Activated T-helper 1 cell treated with anti-CD3 and anti-CD28 coated beads, Interleukin-12 subunit alpha, Interleukin-12 subunit beta, Interleukin-2, Interleukin-4 antibody, amounts not matched to agents 30 ng/mL and 10 ng/mL and 1 ng/mL, durations not matched to agents 14 hours and 24 hours and 36 hours (primary cell): ENCODE measurements at places on chromosomes 4 and X. TPM values are rescaled to one million over a fixed set of nuclear protein-coding genes. Genes with fewer than 3 reads are reported as not detected.

The SMIM10 gene
- total RNA-seq, result 0.86 and 1.1 TPM in 2 replicates

The MAGEB18 gene
- not detected in 2 replicates for total RNA-seq

The CLGN gene
- total RNA-seq, result not detected in 2 replicates

The RTL5 gene
- 0.26 and 0.29 TPM in 2 replicates for total RNA-seq

The ZNF711 gene
- total RNA-seq, result 0.20 and 0.23 TPM in 2 replicates

The HMX1 gene
- not detected in 2 replicates for total RNA-seq

The CABS1 gene
- total RNA-seq, result not detected in 2 replicates

The SERPINA7 gene
- not detected in 2 replicates for total RNA-seq

The KCTD8 gene
- not detected in 2 replicates for total RNA-seq

The CRMP1 gene
- total RNA-seq, result not detected in 2 replicates

The SPACA5 gene
- total RNA-seq, result not detected in 2 replicates

The SLC34A2 gene
- not detected in 2 replicates for total RNA-seq

The TMPRSS11D gene
- total RNA-seq, result not detected in 2 replicates

The GNRHR gene
- total RNA-seq, result not detected in 2 replicates

The ETDB gene
- not detected in 2 replicates for total RNA-seq

The RAB40AL gene
- 0.41 and 0.44 TPM in 2 replicates for total RNA-seq

The DRD5 gene
- total RNA-seq, result not detected in 2 replicates

The ARHGAP6 gene
- not detected in 2 replicates for total RNA-seq

The S100P gene
- total RNA-seq, result 1.7 and 1.9 TPM in 2 replicates

The SPANXD gene
- total RNA-seq, result not detected in 2 replicates

The DTHD1 gene
- total RNA-seq, result 0.86 and 1.0 TPM in 2 replicates

The ENPP6 gene
- 2.5 and 3.4 TPM in 2 replicates for total RNA-seq

The PAGE1 gene
- not detected in 2 replicates for total RNA-seq

The PAGE2B gene
- not detected in 2 replicates for total RNA-seq

The MAGEA2B gene
- not detected in 2 replicates for total RNA-seq

The HPRT1 gene
- total RNA-seq, result 106 and 113 TPM in 2 replicates

The CTAG1A gene
- not detected in 2 replicates for total RNA-seq

The IL2 gene
- 595 and 611 TPM in 2 replicates for total RNA-seq

The HDX gene
- total RNA-seq, result 1.9 and 2.7 TPM in 2 replicates

The KLF8 gene
- total RNA-seq, result 6.3 and 6.7 TPM in 2 replicates

The TMSB15C gene
- total RNA-seq, result 3.4 and 4.3 TPM in 2 replicates

The CYTL1 gene
- total RNA-seq, result not detected in 2 replicates

The BMP2K gene
- total RNA-seq, result 21.9 and 23.5 TPM in 2 replicates

The IQCM gene
- total RNA-seq, result not detected in 2 replicates

The TEX13B gene
- total RNA-seq, result not detected in 2 replicates

The CT45A5 gene
- total RNA-seq, result not detected in 2 replicates

The DCK gene
- 35.6 and 37.3 TPM in 2 replicates for total RNA-seq

The NMU gene
- total RNA-seq, result 0.27 TPM in 1 of 2 replicates, not detected in the other

The RAB40A gene
- total RNA-seq, result 0.08 and 0.15 TPM in 2 replicates

The BGN gene
- not detected in 2 replicates for total RNA-seq

The ADGRG4 gene
- total RNA-seq, result not detected in 2 replicates

The LRRC66 gene
- 0.08 TPM in 1 of 2 replicates, not detected in the other for total RNA-seq

The UVSSA gene
- total RNA-seq, result 25.8 and 27.5 TPM in 2 replicates

The NPY1R gene
- total RNA-seq, result not detected in 2 replicates

The SRPX2 gene
- not detected in 2 replicates for total RNA-seq

The PABPC4L gene
- not detected in 2 replicates for total RNA-seq

The ADRA2C gene
- not detected in 2 replicates for total RNA-seq

The NSUN7 gene
- 0.23 and 0.66 TPM in 2 replicates for total RNA-seq

The SOD3 gene
- not detected in 2 replicates for total RNA-seq

The HELT gene
- not detected in 2 replicates for total RNA-seq

The BTK gene
- not detected in 2 replicates for total RNA-seq

The PALLD gene
- 22.9 and 24.6 TPM in 2 replicates for total RNA-seq

The DACH2 gene
- total RNA-seq, result not detected in 2 replicates

The GLRA2 gene
- not detected in 2 replicates for total RNA-seq
